GM13976 (cell line): ENCODE measurements at places on chromosomes 2 and 18.

GRCh38 chr2:111053825-111054515 lies 66.7 kb upstream of the BCL2L11 start:
- DNase-seq = no peak

DNA sequence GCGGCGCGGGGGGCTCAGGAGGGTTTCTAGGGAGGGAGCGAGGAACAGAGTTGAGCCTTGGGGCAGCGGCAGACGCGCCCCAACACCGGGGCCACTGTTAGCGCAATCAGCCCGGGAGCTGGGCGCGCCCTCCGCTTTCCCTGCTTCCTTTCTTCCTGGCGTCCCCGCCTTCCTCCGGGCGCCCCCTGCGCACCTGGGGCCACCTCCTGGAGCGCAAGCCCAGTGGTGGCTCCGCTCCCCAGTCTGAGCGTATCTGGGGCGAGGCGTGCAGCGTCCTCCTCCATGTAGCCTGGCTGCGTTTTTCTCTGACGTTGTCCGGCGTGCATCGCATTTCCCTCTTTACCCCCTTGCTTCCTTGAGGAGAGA lies 5.2 kb downstream of the PROC start:
- peak; percentile 44 for DNase-seq

GRCh38 chr18:51235009-51235789 lies 37.7 kb upstream of the MEX3C start:
- peak; percentile 25 for DNase-seq

- no peak for DNase-seq
Measured at GRCh38 chr18:7592305-7593071, 25.4 kb downstream of the PTPRM start.

DNA sequence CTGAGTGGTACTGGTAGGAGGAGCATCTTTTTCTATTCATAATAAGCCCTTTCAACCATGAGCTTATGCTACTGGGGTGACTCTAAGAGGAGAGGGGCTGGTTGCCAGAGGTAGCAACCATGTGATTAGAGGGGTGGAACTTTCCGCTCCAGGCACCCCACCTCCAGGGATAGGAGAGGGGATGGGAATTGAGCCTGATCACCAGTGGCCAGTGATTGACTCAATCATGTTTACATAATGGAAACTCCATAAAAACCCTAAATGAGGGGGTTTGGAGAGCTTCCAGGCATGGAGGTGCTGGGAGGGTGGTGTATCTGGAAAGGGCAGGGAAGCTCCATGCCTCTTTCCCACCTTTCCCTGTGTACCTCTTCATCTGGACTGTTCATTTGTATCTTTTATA lies 46.6 kb upstream of the RHOB start:
- DNase-seq = no peak
